ENCODE measurements at places on chromosomes 16 and 17.

GRCh38 chr17:18262641-18263040 lies 2.2 kb downstream of the MIEF2 start:
- no peak for DNase-seq

DNA sequence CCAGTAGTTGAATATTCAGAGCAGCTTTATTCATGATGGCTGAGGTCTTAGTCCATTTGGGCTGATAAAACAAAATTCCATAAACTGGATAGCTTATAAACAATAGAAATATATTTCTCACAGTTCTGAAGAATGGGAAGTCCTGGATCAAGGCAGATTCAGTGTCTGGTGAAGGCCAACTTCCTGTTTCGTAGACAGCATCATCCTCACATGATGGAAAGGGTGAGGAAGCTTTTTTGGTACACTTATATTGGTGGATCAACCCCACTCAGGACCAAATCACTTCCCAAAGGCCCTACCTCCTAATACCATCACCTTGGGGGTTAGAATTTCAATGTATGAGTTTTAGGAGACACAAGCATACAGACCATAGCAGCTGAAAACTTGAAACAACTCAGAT lies 224.2 kb downstream of the CYB561 start:
- no peak for DNase-seq

DNA sequence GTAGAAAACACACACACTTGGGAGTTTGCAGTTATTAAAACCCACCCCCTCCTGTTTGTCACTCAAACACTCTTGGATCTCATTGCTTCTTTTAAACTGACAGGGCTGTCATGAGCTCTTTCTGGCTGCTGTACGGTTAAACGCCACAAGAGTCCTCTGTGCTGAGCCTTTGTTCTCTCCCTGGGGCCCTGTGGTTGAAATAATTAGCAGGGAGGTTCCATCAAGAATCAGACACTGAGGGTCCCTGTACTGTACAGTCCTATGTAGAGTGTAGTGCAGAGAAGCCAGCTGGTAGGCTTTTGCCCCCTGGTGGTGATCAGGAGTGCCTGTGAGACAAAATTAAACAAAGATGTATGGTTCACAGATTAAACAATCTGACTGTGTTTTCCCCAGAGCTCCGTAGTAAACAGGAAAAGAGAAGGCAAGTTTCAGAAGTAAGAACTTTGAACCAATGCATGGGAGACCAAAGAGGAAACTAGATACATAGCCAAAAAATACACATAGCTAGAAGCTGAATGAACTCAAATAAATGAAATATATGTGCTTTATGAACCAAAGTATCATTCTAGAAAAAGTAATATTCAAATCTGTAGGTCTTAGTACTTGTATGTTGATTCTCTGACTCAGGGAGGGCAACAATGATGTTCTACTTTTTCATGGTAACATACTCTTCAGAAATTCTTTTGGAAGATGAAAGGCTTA lies 1.4 kb upstream of the SSH2 start:
- peak; percentile 98 for DNase-seq

- DNase-seq: no peak
These were observed 70.6 kb downstream of the KATNIP start for GRCh38 chr16:27620541-27620940.

DNA sequence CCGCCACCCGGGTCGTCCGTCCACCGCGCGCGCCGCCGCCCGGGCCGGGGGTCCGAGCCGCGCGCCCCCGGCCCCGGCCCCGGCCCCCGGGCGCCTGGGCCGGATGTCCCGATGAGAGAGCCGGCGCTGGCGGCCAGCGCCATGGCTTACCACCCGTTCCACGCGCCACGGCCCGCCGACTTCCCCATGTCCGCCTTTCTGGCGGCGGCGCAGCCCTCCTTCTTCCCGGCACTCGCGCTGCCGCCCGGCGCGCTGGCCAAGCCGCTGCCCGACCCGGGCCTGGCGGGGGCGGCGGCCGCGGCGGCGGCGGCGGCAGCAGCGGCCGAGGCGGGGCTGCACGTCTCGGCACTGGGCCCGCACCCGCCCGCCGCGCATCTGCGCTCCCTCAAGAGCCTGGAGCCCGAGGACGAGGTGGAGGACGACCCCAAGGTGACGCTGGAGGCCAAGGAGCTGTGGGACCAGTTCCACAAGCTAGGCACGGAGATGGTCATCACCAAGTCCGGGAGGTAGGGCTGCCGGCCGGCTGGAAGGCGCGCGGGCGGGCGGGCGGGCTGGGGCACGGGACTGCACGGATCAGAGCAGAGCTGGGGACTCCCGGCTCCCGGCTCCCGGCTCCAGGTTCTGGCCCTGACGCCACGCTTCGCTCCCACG lies 548 bp downstream of the TBX2 start:
- no peak for DNase-seq

DNA sequence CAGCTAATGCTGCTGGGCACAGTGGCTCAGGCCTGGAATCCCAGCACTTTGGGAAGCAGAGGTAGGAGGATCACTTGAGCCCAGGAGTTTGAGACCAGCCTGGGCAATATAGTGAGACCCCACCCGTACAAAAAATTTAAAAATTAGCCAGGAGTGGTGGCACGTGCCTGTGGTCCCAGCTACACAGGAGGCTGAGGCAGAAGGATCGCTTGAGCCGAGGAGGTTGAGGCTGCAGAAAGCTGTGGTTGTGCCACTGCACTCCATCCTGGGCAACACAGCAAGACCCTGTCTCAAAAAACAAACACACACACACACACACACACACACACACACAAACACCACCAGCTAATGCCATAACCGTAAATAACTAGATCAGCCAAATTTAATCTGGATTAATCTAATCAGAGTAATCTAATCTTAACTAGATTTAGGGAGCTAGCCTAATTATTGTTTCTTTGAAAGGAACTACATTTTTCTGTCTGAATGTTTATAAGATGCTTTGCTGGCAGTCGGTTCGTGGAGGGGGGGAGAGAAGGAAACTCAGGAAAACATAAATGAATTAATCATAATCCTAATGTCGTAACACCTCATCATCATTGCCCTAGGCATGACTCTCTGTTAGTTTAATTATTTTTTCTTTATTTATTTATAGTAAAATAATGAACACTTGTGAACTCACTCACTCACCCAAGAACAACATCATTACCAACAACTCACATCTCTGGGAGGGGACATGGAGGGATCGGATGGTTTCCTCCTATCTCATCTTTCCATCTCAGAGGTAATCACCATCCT lies 12.5 kb upstream of the RBBP6 start:
- DNase-seq: no peak

GRCh38 chr17:59315866-59316265 lies 15.6 kb upstream of the YPEL2 start:
- no peak for DNase-seq

DNA sequence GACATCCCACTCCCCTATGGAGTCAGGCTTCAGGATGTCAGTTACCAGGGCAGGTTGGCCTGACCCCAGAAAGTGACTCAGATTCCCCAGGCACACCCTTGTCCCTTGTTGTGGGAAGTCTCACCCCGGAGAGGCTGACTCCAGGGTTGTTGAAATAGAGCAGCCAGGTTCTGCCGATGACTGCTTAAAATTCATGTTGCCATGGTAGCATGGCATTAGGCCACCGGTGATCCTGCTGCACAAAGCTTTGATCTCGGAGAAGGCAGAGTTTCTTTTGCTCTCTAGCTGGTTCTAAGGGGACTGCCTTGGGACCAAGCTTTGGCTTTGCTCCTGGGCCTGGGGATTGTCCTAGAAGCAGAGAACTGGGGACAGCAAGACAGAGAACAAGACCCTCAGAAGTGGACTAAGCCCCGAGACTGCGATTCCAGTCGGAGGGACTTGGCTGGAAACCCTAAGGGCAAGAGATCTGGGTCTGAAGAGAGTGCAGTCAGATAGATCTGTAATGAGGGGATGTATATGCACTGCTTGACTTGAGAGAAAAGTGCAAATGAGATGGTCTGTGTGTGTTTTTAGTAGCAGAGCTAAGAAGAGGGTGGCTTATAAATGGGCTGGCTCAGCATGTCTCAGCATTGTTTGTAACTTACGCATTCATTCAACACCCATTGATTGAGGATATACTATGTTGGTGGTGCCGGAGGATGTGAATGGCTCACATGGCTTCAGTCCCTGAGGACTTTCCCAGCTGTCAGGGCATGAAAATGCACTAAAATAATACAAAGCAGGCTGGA lies 106.9 kb downstream of the RGS9 start:
- no peak for DNase-seq

DNA sequence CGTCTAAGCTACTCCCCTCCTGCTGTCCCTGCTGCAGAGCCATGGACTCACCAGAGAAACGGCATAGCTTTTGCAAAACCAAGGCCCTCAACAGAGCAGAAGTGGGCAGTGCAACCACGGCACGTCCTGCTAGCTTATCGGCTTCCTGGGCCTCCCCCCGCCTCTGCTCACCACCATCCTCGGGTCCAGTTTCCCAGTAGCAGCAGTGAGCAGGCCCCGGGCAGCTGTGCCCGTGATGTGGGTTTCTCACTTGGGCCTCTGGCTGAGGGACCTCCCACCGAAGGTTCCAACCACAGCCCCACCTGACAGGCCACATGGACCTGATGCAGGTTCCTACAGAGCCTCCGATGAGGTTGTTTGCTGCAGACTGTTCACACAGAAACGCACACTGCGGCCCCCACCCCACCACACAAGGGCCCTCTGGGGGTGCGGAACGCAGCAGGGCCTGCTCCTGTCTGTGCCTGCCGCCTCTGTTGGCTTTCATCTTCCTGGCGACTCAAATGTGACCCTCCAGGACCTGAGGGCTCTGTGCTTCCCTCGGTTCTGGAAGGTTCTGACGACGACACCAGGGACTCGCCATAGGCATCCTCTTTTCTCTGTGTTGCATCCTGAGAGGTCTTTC lies 24.8 kb downstream of the PDIA2 start:
- DNase-seq: no peak

- DNase-seq: no peak
These were observed 23.2 kb downstream of the MYH3 start for GRCh38 chr17:10633738-10634379.

DNA sequence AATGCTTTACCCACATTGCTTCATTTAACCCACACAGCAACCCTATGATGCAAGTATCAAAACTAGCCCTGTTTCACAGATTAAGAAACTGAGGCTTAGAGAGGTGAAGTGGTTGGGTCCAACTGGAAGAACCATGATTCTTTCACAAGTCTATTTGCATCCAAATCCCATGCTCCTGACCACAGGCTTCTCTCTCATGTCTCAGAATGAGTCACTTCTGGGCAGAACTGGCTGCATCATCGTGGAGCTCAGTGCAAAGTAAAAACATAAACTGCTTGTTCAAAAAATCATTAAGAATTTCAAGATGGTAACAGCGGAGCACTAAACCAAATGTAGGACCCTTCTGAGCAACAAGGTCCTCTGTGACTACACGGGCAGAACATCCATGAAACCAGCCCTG lies 20.2 kb upstream of the CES1 start:
- DNase-seq: no peak

DNA sequence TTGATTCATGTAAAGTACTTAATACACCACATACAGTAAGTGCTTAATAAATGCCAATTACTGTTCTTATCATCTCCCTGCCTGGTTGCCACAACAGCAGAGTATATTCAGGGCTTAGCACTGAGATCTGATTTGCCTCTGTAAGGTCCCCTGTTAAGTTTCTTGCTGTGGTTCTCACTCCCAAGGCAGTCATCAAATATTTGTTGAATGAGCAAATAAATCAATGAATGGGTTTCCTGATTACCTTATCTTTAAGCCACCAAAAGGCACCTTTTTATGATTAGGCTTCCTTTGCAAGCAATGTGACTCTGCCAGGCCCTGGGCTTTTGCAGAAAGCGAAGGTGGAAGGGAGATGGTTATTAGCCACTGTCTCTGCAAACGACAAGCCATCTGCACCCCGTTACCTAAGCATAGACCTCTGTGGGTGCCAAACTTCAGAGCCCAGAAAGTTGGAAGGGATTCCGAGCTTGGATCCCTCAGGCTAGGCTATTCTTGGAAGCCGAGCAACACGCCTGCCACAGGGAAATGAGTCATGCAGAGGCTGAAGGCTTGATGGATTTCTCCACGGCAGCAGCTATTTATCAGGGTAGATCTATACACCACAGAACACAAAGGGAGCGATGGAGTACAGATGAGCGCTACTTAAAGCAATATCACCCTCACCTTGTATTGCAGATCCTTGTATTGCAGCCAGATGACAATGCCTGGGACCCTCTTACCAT lies 102.0 kb downstream of the GRIN2A start:
- DNase-seq: no peak

DNA sequence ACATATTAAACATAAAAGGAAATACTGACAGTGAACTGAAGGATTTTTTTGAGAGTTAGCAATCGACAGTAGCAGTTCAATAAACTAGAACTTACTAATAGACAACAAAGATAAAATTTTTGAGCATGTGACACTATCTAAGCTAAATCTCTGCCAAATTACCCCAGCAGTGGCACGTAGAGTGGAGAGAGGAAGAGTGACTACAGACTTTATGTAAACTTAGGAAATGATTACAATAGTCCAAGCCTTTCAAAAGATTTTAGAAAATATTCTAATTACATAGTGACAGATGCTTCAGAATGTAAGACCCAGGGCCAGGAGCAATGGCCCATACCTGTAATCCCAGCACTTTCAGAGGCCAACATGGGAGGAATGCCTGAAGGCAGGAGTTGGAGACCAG lies 52.4 kb downstream of the CFDP1 start:
- DNase-seq: no peak
